ENCODE measurements at places on chromosomes 7 and 10.

GRCh38 chr7:93054975-93055374 lies 62.8 kb downstream of the SAMD9 start:
- DNase-seq, result no peak

DNA sequence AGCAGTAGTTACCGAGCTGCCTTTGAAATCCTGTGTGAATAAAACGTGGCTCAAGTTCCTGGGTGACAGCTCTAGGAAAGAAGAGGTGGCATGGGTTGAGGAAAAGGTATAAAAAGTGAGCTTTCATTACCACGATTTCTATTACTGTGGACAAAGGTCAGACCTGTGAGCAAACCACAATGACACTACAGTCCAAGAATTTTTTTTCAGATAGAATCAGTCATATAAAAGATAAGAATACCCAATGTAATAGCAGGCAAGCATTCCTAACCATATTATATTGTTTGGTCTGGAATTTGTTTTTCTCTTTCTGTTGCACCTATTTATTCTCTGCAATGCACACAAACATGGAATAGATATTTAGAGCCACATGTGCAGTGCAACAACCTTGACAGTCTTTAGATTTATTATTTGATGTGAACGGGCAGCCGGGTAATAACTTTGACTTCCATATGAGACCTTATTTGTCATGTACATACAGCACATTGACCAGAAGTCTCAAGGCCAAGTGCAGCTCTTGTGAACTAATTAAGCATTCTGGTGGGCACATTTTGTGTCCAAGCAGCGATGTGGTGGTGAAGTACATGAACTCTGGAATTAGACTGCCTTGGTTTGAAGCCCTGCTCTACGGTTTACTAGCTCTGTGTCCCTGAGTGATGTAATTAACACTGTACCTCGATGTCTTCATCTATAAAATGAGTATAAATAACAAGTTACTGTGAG lies 156.8 kb downstream of the NRCAM start:
- DNase-seq, result no peak

DNA sequence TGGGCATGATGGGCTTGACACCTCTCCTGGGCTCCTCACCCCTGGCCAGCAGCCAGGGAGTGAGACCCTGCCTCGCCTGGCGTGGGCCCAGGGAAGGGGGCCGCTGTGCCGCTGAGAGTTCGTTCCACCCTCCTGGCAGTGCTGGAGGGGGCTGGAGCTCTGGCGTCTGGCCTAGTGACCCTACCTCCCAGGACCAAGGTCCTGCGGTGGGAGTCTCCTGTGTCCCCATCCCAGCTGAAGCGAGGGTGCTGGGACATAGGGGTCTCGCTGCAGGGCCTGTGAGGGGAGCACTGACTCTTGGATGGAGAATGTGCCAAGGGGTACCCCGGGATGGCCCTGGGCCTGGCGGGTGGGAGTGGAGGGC lies 1.2 kb downstream of the GTF2IRD1 start:
- no peak for DNase-seq

GRCh38 chr10:25902002-25902401 lies 32.0 kb upstream of the MYO3A start:
- DNase-seq, result no peak

DNA sequence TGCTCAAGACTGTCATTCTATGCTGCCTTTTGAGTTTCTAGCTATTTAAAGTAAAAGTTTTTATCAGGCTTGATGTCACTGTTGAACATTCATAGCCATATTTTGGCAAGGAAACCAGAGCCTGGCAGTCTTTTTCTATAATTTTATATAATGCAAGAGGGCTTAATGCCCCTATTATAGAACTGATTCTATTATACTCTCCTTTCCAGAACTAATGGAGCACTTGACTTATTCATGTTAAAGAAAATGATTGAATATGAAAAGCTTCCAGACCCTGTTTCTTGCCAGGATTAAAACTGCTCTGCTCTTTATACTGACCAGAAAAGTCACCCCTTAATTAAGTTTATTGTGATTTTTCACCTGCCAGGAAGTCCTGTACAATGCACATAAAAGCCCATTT lies 337.6 kb upstream of the CHRM2 start:
- no peak for DNase-seq

All from Kasumi-1 (cell line).